Peyer's patch (tissue), 4 donors: ENCODE measurements at places on chromosomes 4 and X.

DNA sequence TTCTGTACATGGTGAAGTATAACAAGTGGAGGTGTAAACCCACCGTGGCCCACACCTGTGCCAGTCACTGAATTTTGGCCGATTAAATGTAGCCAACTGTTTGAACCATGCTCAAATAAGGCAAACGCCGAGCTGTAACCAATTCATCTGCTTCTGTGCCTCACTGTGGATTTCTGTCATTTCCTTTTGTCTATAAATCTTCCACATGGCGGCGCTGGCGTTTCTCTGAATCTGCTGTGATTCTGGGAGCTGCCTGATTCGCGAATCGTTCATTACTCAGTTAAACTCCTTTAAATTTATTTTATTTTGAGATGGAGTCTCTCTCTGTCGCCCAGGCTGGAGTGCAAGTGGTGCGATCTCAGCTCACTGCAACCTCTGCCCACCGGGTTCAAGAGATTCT lies 19.2 kb downstream of the SUPT20HL2 start:
- no peak for DNase-seq

- DNase-seq: no peak
These were observed 2.4 kb downstream of the SRD5A3 start for GRCh38 chr4:55348466-55348865.

GRCh38 chr4:94304365-94304971 lies 38.2 kb downstream of the HPGDS start:
- no peak for DNase-seq

- no peak for DNase-seq
These were observed 104.1 kb downstream of the TNIP2 start for GRCh38 chr4:2651998-2652397.

- DNase-seq: no peak
These were observed 50.9 kb downstream of the CEP44 start for GRCh38 chr4:174334628-174335027.

DNA sequence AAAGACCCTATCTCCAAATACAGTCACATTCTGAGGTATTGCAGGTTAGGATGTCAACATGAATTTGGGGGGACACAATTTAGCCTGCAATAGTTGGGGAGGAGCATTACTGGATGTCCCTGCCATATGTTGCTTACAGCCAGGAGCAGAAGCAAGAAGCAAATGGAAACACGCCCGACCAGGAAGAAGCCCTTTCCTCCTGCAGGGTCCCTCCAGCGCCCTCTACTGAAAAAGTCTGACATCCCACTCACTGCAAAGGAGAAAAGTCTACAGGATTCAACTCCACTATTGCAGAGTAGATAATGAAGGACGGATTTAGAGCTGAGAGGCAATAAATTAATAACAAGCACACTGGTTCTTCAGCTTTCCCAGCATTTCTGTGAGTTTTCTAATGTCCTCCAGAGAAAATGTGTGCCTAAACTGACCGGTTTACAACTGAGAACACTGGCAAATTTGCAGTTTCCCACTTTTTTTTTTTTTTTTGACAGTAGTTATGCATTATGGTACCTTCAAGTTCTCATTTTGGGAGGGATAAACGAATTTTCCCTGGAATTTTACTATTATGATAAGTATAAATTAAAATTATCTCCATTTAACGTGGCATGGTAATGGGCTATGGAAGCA lies 31.7 kb downstream of the COQ2 start:
- DNase-seq: peak; percentile 93

DNA sequence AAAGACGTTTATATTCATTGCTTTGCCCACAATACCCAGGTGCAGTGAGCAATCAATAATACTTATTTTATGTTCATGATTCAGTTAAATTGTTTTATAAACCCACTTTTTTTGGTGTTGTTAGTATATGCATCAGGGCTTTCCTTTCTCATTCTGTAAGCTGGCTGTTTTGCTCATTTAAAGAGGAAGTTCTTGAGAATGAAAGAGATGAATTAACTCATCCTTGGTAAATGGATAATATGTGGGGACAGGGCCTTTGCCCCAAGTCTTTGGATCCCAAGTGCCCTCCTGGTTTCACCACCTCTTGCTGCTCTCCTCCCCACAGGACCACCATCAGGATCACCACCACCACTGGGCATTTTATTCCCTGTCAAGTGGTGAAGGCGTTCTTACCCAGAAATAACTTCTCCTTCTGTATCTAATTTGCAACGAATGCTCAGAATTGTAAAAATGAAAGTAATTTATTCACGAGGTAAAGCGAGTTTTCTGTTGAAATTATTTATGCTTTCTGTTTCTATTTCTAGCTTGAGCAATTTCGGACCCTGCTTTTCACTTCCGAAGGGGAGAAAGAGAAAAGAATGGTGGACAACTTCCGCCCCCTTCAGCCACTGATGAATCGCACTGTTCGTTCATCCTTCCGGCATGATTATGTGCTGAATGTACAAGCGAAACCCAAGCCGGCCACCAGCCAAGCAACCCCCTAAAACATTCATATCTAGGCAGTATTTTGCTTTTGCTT lies 8.2 kb upstream of the ZRSR2 start:
- DNase-seq: peak; percentile 50

DNA sequence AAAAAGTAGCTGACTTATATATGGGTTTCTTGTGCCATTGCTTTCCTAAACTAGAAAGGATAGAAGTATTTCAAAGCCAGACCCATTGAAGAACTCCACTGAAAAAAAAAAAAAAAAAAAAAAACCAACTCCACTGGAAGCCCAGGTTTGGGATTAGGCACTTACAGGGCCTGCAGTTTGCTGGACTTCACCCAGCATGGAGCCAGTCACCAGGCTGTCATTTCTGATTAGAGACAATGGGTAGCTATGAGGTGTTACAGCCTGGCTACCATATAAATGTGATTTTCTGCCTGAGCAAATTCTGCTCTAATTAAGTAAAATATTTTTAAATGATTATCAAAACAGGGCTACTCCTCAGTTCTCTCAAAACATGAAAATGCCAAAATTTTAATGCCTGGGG lies 49.5 kb downstream of the HS6ST2 start:
- DNase-seq: no peak

- DNase-seq: no peak
These were observed 202.2 kb downstream of the RAPGEF2 start for GRCh38 chr4:159305129-159305528.

DNA sequence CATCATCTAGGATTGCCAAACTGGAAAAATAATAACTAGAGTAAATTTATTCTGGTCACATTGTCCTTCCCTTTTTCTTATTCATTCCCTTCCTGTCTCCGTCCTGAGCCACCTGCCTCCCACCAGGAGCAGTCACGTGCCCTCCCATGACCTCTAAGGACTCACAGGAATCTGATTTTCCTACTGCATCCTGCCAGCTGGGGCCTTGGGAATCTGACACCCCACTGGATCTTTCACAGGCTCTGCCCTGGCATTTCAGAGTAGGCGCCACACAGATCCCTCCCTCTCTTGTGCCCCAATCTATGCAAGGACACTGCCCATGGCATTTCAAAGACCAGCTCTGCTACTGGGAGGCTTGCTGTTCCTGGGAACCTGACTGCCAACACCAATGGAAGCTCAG lies 520.5 kb downstream of the PPARGC1A start:
- no peak for DNase-seq

- DNase-seq: no peak
These were observed 4.5 kb upstream of the SETD7 start for GRCh38 chr4:139560406-139561104.

DNA sequence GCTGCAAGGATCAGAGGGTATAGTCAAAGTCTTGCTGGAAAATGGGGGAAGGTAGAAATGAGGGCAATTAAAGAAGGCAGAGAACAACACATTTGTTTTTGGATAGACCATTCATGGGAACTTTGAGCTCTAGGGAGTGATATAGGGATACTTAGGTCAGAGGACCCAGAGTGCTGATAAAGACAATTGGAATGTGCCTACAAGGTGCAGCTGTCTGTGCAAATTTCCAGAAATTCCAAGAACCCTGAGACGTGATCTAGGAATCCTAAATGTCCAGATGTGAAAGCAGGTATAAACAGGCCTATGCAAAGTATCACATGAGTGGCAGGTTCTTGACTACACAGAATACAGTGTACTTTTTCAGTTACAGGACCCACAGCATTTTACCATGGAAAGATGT lies 24.2 kb downstream of the FNIP2 start:
- DNase-seq: no peak

GRCh38 chrX:55489314-55490009 lies at the start of gene USP51:
Gene USP51 (minus strand): TSS chrX:55489848. CDS start chrX:55488939, 909 bp downstream.
- peak; percentile 62 for DNase-seq

GRCh38 chr4:119832776-119833175 lies 204.2 kb upstream of the PDE5A start:
- DNase-seq: no peak

DNA sequence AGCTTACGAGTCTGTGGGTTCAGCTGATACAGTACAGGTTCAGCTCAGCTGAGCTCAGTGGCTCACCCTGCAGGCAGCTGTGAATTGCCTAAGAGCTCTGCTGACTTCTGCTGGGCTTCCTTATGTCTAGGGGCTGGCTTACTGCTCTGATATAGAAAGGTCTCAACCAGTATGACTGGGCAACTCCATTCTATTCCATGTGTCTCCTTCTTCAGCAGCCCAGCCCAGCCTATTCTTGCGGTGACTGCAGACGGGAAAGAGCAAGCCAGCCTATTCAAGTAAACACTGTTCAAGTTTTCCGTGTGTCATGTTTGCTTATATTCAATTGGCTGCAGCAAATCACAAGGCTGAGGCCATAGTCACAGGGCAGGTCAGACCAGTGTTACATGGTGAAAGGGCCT lies 615.4 kb upstream of the ZFP42 start:
- peak; percentile 54 for DNase-seq

- no peak for DNase-seq
These were observed 119.3 kb downstream of the RASGEF1B start for GRCh38 chr4:81352446-81352835.

DNA sequence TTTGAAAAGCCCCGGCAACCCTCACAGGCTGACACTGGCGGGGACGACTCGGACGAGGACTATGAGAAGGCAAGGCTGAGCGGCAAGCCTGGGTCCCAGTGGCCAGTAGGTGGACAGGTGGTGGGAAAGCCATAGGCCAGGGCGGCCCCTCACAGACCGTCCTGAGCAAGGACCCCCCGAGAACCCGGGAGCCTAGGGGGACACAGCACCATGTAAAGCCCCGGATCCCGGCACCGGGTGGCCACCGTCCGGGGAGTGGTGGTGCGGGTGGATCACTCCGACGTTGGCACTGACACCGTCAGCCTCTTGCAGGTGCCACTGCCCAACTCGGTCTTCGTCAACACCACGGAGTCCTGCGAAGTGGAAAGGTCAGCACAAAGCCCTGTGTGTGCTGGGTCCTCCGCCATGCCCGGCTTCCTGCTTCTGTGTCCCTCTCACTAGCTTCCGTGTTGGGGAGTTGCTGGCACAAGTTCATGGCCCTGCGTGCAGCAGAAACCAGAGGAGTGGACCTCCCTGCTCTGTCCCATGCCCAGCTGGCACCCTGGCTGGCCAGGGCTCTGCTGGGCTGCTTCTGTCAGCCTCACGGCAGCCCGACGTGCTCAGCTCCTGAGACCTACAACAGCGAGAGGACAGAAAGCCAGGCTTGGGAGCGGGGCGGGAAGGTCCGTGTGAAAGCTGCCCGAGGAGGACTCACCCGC lies 11.9 kb upstream of the ADD1 start:
- no peak for DNase-seq

GRCh38 chr4:149752729-149753128 lies 62.9 kb downstream of the IQCM start:
- DNase-seq: no peak

DNA sequence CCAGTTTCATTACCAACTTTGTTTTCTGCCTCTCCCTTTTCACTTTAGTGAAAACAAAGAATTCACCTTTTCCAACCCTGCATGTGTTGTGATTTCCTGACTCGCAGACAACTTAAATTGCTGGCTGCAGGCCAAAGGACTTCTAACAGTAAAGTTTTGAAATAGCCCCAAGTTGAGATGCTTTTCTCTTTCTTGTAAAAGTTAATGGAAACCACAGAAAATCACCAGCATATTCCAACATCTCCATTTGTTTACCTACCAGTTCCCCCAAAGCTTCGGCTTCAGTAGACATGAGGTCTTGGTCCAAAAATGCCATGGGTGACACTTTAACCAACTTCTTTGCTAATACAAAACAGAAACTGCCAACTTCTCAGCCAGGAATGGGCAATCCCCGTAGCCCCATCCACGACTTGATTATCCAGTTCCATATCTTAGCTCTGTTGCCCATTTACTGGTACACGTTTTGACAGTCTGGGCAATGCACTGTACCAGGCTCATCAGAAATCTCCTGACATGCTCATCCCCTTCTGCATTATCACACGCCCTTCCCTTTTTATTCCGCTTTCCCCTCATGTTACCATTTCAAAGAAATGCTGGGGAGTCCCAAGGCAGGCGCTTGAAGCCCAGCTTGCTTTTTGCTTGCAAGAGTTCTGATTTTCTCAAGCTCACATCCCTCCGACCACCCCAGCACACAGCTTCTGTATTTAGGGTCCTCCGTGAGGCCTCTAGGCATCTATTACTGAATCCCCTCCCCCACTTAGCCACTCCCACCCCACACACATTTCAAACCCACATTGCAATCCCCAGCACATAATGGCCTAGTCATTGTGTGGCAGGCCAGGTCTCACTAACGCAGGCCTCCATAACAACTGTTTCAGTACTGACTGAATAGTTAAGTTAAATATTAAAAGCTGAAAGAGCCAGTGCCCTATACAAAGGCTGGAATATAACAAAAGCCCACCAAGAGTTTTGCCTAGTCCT lies 137.9 kb upstream of the S100G start:
- no peak for DNase-seq

GRCh38 chrX:71604796-71605568 lies 13.3 kb downstream of the CXCR3 start:
- DNase-seq: no peak

- DNase-seq: no peak
These were observed 616 bp downstream of the MAML3 start for GRCh38 chr4:140153419-140153717.

DNA sequence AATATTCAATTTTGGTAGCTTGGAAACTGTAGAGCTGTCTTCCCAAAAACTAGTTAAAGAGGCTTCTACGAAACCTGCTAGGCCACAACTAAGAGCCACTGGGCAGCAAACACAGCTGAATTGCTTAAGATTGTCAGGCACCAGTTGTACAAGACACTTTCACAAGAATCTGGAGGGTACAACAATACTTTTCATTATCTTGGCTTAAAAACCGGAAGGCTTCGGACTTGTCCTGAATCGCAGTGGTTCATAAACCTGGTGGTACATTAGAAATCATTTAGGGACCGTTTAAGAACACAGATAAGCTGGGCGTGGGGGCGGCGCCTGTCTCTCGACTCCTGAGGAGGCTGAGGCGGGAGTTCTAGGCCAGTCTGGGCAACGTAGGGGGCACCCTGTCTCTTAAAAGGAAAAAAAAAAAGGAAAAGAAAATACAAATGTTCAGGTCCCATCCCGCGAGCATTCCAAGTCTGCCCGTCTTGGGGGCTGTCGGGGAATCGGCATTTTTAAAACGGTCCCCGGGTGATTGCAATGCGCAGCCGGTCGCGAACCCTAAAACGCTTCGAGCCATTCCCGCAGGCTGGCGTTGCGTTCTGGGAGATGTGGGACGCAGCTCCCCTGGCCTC lies 763 bp downstream of the PYURF start:
- DNase-seq: peak; percentile 54

- no peak for DNase-seq
These were observed 42.4 kb downstream of the HTR2C start for GRCh38 chrX:114626323-114626722.
